ENCODE measurements at places on chromosomes 3 and 15.

DNA sequence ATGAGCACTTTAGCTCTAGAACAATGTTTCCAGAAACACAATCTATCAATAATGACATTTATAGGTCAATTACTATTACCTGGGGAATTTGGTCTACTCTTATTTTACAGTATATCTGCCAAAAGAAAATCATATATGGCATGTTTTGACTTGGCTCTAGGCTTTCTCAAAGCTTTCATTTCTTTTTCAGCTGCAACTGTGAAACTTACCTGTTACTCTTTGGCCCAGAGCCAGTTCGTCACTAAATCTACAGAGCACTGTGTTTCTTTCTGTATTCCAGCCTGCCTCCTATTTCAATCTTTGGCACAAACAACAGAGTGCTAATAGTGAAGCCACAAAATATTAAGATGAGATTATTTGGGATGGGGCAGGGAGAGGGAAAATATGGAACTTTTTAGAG is 76.0 kb downstream of the P2RY1 start:
- no peak for DNase-seq

GRCh38 chr3:8762607-8763377 is 6.6 kb downstream of the OXTR start:
- DNase-seq = no peak

GRCh38 chr3:97778152-97778551 is 13.6 kb downstream of the ARL6 start:
- no peak for DNase-seq

DNA sequence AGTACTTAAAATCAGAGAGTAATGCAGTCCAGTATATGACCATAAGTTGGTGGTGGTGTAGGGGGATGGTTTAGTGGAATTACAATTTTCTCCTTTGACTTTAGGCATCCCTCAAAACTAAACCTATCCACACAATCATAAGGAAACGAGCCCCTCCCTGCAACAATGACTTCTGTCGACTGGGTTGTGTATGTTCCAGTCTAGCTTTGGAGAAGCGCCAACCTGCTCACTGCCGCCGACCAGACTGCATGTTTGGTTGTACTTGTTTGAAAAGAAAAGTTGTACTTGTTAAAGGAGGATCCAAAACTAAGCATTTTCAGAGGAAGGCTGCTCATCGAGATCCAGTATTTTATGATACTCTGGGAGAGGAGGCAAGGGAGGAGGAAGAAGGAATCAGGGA is 52.8 kb downstream of the MGA start:
- peak; percentile 37 for DNase-seq

DNA sequence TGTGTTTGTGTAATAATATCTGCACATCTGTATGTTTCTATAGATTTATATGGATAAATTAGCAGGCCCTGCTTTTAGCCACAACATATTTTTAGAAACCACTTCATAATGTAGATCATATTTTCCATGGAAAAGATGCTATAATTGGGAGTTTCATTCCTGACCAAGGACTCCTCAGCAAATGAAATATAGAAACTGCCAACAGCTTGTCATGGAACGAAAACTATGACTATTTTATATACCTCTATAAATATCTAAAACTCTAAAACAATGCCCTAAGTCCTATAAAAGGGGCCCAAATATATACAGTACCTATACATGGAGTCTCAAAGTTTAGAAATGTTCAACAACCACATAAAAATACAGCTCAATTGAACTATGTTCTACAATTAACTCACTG is 27.9 kb downstream of the EID1 start:
- no peak for DNase-seq

Data from fibroblast of the aortic adventitia (primary cell).